ENCODE measurements at places on chromosomes 1 and 21. TPM values are rescaled to one million over a fixed set of nuclear protein-coding genes. Genes with fewer than 3 reads are reported as not detected.

CHI3L1 gene
- 9.4 TPM for total RNA-seq

TFB2M gene
- 12.0 TPM for total RNA-seq

KPRP gene
- not detected for total RNA-seq

CDC7 gene
- total RNA-seq, result 0.52 TPM

DAB1 gene
- 3.3 TPM for total RNA-seq

TMEM269 gene
- total RNA-seq, result not detected

TSTD1 gene
- total RNA-seq, result 118 TPM

FNBP1L gene
- 17.8 TPM for total RNA-seq

AKR7A3 gene
- 0.20 TPM for total RNA-seq

CYP4B1 gene
- 20.0 TPM for total RNA-seq

CSDE1 gene
- total RNA-seq, result 1,380 TPM

DNA sequence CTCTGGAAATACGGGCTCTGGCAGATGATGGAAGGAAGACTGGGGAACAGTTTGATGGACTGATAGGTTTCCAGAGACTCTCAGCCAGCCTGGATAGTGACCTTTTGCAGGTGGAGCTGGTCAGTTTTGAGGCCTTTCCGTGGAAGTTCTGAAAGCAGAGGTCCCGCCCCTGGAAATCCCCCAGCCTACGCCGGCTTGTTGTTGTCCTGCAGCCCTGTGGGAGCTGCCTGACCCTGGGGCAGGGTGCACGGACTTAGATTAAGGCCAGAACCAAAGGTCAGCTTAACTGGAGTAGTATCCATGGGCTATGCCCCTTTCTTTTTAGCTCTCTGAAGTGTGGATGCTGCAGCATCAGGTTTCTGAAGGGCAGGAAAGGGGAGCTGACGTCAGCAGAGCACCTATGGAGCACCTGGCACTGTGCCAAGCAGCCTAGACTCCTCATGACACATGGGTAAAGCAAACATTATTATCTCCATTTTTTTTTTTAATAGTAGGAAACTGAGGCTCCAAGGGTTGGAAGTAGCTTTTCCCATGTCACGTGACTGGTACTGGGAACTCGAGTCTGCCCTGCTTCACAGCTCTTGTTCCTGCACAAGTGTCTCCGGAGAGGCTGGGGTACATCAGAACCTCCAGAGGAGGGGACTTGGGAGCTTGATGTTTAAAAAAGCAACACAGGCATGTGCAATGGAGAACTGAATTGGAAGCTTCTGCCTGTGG, 38.5 kb downstream of the IER5 start:
- DNase-seq, result no peak

GRCh38 chr1:44511769-44512168, 106.7 kb downstream of the RNF220 start:
- no peak for DNase-seq

- no peak for DNase-seq
Measured at GRCh38 chr1:18642278-18643095, 11.8 kb downstream of the PAX7 start.

DNA sequence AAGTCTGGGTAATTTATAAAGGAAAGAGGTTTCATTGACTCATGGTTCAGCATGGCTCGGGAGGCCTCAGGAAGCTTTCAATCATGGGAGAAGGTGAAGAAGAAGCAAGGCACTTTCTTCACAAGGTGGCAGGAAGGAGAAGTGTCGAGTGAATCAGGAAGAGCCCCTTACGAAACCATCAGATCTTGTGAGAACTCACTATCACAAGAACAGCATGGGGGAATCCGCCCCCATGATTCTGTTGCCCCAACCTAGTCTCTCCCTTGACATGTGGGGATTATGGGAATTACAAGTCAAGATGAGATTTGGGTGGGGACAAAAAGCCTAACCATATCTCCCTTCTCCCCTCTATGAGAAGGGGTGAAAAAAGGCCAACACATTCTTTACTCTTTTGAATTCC, 11.2 kb upstream of the IVNS1ABP start:
- no peak for DNase-seq

DNA sequence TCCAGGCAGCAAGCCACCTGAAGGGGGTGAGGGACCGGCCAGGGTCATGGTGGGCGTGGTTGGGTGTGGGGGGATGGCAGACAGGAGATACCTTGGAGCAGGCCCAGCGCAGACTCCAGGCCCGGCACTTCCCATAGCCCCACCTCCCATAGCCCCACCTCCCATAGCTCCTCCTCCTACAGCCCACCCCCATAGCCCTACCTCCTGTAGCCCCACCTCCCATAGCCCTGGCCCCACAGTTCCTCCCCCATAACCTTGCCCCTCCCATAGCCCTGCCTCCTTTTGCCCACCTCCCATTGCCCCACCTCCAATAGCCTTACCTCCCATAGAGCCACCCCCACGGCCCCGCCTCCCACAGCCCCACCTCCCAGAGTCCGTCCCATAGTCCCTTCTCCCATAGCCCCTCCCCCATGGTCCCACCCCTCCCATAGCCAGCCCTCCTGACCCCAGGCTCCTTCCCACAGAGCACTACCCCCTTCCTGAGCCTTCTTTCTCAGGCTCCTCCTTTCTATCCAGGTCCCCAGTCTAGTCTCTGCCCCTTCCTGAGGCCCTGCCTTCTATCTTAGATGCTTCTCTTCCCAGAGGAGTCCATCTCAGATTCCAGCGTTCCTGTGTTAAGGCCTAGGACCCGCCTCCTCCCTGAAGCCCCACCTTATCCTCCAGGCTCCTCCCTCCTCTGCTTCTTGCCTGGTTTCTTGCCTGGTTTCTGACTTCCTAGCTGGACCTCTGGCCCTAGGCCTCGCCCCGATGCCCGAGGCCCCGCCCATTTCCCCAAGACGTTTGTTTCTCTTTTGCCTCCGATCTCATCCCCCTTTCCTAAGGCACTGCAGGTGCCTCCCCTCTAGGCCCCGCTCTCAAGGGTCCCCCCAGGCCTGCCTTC, 46.8 kb downstream of the PTPRU start:
- DNase-seq, result no peak

- no peak for DNase-seq
Measured at GRCh38 chr1:18128298-18128697, 20.7 kb downstream of the IGSF21 start.

GRCh38 chr1:166470441-166470840, 303.6 kb upstream of the FAM78B start:
- DNase-seq, result no peak

GRCh38 chr21:32426592-32427051, 14.1 kb downstream of the EVA1C start:
- no peak for DNase-seq

DNA sequence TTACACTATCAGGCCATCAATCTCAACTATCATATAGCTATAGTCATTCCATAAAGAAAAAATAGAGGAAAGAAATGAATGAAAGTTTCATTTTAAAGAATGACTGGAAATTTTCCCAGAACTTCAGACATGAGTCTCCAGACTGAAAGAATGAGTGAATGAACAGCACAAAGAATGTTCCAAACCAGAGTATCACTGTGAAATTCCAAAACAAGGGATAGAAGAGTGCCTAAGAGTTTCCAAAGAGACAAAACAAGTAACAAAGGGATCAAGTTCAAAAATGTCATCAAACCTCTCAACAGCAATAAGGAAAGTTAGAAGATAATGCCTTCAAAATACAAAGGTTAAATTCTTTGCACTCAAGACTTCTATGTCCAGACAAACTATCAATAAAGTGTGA, 114.9 kb downstream of the DENND1B start:
- no peak for DNase-seq

- no peak for DNase-seq
Measured at GRCh38 chr1:3771108-3772026, 1.2 kb upstream of the SMIM1 start.

DNA sequence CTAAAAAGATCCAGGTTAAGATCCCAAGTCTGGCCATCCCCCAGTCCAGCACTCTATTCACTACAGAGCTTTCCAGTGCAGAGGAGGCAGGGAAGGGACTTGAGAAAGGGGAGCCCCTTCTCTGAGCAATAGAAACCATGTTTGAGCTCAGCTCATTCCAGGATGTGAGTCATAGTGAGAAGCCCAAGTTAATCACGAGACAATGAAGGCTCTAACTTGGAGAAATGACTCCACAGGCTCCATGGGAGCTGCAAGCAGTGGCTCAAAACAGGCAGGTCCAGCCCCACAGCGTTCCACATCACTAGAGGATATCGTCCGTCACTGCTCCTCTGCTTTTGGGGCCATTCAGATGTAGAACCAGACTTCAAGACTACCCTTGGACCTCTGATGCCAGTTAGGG, 59.1 kb downstream of the CAMK2N1 start:
- DNase-seq, result no peak

DNA sequence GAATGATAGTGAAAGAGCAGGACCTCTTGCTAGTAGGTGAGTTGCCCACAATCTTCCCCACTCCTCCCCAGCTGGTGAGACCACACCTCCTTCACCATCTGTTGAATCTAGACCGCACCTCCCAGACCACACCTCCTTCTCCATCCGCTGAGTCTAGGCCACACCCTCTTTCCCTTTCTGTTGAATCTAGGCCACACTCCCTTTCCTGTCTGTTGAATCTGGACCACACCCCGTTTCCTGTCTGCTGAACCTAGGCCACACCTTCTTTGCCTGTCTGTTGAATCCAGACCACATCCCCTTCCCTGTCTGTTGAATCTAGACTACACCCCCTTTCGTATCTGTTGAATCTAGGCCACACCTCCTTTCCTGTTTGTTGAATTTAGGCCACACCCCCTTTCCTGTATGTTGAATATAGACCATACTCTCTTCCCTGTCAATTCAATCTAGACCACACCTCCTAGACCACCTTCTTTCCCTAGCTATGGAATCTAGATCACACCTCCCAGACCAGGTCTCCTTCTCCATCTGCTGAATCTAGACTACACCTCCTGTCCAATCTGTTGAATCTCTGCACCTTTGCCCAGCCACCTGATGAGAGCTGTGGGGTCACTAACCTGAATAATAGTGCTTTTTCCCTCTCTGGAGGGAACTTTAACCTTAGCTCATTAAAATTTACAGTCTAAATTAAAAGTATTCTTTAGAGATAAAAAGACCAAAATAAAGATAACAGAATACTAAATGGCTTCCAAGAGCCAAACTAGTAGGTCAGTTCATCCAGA, 116.3 kb downstream of the DAB1 start:
- DNase-seq, result no peak

DNA sequence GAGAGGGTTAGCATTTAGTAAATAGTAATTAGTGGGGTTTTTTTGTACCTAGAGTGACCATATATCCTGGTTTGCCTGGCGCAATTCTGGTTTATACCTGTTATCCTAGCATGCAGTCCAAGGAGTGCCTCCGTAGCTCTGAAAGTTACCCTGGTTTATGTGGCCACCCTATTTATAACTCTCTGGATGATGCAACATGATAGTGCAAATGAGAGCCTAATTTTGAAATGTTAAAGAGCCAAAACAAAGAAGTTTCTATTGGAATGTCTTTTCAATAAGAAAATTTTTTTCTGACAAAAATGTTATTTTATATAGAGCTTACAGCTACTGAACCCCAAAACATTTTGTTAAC, 5.7 kb downstream of the AHCYL1 start:
- no peak for DNase-seq

GRCh38 chr1:86471291-86471690, 2.6 kb downstream of the CLCA1 start:
- DNase-seq, result no peak

DNA sequence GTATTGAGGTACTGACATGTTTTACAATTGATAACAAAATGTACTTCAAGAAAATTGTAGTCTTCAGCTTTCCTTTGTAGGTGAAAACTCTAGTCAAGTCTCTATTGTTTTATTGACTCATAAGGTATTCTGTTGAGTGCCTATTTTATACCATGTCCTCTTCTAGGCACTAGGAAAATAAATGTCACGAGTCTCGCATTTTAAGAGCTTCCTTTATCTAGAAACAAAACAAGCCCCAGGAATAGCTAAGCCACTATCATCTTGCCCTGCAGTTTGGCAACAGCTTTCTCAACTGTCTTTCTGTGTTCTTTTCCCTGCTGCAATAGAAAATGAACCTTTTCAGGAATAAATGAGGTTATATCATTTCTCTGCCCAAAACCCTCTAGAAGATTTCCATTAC, 288.5 kb upstream of the NEGR1 start:
- no peak for DNase-seq

DNA sequence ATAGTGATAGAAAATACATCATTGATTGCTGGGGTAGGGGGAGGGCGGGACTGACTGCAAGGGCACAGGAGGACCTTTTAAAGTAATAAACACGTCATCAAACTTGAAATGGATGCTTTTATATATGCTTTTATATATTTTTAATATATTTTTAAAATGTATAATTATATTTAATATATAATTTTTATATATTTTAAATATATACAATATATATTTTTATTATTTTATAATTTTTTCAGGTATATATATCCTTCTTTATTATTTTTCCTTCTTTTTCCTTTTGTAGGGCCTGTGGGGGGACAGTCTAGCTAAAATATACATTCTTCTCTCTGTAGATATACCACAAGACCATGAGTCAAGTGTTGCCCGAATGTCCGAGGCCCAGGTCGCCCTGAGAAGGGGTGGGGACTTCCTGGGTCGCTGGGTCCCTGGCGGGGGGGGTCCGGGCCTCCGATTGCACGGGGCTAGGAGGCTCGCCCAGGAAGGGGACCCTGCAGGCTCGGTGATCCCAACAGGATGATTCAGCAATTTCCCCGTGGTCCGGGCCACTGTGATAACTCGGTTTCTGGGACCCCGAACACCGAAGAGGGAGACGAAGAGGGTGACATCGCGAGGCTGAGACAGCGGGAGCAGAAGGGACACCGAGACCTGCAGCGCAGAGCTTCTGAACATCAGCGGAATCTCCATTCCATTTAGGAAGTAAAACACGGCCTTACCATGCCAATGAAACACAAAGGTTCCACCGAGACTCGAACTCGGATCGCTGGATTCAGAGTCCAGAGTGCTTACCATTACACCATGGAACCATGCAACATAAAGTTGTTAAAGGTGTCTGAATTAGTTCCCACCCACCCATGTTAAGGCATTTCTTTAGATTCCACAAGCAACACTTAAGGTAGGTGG, 112.5 kb upstream of the NBPF11 start:
- DNase-seq, result no peak

DNA sequence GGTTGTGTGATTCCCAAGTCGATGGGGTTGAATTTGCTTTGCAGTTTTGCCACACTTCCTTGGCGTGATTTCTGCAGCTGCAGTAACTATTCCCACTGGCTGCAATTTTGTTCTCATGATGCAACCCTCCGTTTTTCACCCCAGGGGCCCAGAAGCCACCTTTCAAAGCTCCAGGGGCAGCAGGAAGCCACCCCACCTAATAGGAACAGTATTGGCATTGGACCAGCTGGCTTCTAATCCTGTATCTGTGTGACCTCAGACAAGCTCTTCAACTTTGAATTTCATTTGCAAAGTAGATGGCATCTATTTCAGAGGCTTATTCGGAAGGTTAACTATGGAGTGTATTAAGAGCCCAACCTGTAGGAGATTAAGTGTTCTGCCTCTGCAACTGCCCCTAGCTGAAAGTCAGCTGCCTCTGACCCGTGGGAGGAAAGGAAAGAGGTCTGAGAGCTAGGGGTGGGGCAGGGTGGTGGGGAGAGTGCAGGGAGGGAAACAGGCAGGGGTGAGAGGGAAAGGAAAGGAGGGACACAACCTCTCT, 12.6 kb downstream of the C1orf115 start:
- DNase-seq, result no peak

DNA sequence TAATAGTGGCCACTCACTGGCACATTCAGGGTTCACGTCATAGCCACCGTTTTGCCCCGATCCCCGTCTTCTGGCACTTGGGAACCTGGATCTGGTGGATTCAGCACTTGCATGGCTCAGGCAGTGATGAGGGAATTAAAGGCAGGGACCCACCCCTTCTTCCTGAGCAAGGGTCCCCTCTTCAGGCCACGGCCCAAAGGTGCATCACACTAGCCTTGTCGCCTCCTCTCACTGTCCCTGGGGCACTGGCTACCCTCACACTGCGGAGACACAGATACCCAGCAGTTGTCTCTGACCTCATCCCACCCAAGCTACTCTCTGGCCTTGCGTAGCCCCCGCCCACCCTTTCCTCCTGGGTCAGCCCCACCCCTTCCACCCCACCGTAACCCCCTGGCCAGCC, 19.9 kb upstream of the LDLRAP1 start:
- no peak for DNase-seq
